ENCODE measurements at places on chromosomes 4 and X. TPM values are rescaled to one million over a fixed set of nuclear protein-coding genes. Genes with fewer than 3 reads are reported as not detected.
A peak's percentile ranks its signal among the peaks of the same experiment; 100 is the strongest.

The SMIM43 gene
- 0.43 TPM for total RNA-seq

GRCh38 chr4:100087743-100088142 lies 102.5 kb downstream of the DDIT4L start:
- no peak for DNase-seq

DNA sequence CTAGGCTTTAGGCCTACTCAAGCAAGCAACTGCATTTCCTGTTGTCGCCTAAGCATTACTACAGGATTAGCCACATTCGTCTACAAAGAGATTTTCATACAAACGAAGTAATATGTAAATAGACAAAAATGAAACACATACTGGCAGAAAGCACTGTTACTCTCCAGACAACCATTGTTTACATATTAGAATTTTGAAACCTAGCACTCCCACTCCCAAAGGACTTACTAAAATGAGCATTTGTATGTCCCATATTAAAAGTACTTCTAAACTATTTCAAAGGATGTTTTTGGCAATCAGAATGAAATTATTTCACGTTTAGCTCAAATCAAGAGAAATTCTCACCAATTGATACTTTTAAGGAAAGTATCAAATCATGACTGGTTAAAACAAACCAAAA lies 570.8 kb downstream of the PRR32 start:
- DNase-seq = no peak

DNA sequence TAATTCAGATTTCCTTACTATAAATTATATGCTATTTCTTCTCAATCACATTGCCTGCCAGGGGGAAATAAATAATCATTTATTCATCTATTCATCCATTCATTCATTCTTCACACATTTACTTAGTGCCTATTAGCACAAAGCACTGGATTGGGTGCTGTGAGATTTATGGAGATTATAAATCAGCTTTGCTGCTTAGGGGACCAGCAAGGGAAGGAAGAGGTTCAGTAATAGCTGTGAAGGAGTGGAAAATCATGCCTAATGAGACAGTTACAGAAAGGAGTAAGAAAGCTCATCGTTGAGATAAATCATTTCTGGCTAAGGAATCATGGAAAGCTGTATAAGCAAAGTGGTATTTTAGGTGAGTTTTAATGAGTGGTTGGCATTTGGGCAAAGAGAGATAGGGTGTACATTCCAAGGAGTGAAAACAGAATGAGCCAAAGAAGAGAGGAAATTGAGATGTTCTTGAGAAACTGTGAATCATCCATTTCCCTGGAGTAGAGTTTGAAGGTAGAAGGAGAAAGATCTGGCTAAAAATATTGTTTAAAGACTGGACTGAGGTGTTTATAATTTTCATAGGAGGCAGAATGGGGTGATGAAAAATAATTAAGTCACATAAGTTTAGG lies 9.6 kb downstream of the ARSJ start:
- no peak for DNase-seq

GRCh38 chrX:154719132-154719675 lies 31.7 kb downstream of the GAB3 start:
- DNase-seq = peak; percentile 74

GRCh38 chr4:86014599-86014998 lies 345.3 kb downstream of the MAPK10 start:
- DNase-seq = peak; percentile 67

The TMSB15A gene
- total RNA-seq = 1.7 TPM

- no peak for DNase-seq
These were observed 147.7 kb upstream of the GYPA start for GRCh38 chr4:144288011-144288903.

- DNase-seq = peak; percentile 71
These were observed 42.7 kb upstream of the RASSF6 start for GRCh38 chr4:73662709-73663546.

- no peak for DNase-seq
These were observed 284.8 kb upstream of the TENM3 start for GRCh38 chr4:181958446-181958845.

DNA sequence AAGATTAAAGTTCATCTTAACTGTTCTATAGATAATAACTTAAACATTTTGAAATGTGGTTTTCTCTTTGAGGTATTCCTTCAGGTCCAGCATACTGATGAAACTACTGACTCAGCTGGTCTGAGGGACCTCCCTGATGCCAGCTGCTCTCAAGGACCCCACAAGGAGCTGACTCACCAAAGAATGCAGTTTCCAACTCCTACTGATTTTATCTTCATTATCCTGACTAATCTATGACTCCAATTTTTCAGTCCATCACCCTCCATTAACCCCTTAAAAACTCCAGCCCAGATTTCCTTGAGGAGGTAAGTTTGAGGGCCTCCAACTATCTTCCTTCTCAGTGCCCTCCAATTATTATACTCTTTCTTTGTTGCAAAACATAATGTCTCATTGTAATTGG lies 1.4 kb upstream of the UGT2B4 start:
- DNase-seq = no peak

GRCh38 chrX:6667048-6667768 lies 132.3 kb upstream of the VCX3A start:
- DNase-seq = no peak

DNA sequence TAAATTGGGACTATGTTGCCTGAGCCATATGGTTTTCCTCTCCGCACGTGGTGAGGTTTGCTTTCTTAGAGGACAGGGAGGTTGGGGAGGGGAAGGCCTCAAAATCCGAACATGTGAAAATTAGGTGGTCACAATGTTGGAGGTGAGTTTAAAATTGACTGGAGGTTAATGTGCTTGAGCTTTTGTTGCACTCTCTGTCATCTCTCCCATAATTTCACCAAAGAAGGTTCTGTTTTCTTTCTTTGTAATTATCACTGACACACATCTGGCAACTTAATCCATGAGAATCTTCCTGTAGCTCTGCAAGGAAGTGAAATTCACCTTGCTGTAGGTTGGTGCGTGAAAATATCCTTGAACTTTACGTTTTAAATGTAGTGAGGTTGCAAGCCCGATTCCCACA lies 225.5 kb downstream of the PDGFC start:
- DNase-seq = peak; percentile 21

DNA sequence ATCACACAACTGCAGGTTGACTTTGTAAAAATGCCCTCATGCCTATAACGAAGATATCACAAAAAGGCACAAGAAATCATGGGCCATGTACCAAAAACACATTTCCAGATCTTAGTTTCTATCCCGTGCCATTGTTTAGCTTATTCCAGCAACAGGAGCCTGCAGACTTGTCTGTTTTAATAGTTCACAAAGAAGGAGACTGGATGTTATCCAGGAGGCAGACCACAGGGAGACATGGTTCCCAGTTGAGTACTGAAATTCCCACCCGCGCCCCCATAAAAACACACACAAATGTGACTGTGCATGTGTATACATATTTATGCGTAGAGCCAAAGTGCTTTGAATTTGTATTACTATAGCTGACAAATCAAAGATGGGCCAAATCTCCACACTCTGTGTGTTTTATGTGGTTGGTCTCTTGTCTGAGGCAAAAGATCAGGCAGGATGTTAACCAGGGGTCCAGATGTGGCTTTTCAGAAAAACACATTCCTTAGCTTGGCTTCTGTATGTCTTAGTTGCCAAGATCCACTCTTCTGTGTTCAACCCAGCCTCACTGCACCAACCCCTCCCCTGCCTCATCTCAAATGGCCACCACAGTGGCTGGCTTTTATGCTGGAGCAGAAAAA lies 469.2 kb upstream of the DIPK2B start:
- peak; percentile 67 for DNase-seq

DNA sequence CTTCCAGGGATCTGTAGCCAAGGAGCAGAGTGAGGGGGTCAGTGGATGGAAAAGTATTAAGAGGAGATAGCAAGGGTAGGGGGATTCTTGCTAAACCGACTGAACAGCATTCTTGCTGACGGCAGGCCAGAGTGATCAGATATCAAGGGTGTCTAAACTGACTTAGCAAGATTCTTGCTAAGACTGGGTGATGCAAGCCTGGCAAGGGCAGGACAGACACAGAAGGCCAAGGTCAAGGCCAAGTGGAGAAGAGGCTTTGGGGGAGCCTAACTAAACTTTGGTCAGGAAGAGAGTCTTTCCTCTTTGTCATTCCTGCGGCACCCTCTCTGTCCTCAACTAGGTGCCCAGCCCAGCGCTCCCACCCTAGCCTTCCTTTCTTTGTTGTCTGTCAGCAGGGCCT lies 799 bp downstream of the XPNPEP2 start:
- DNase-seq = peak; percentile 6

GRCh38 chr4:158172261-158173258 lies at the start of gene GASK1B:
Gene GASK1B (minus strand): TSS chr4:158173025. CDS start chr4:158171375, 1,650 bp downstream.
- DNase-seq = peak; percentile 88

DNA sequence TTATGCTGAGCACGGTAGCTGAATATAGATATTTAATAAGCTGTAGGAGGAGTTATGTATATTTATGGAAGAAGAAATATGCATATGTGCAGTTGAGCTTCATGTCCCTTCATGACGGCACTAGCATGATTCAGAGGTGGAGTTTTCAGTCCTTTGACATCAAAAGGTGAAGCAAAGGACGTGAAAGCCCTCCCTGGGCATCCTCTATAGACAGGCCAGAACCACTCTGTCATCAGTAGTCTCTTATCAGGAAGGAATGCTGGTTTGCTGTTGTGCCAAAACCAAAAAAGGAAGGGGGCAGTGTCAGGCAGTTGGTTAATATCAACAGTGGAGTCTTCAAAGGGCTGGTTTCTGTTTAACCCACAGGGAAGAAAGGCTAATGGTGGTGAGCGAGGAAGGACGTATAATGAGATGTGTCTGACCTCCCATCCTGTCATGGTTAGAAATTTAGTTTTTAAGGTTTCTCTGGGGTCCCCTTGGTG lies 23.5 kb upstream of the IL2 start:
- peak; percentile 83 for DNase-seq

DNA sequence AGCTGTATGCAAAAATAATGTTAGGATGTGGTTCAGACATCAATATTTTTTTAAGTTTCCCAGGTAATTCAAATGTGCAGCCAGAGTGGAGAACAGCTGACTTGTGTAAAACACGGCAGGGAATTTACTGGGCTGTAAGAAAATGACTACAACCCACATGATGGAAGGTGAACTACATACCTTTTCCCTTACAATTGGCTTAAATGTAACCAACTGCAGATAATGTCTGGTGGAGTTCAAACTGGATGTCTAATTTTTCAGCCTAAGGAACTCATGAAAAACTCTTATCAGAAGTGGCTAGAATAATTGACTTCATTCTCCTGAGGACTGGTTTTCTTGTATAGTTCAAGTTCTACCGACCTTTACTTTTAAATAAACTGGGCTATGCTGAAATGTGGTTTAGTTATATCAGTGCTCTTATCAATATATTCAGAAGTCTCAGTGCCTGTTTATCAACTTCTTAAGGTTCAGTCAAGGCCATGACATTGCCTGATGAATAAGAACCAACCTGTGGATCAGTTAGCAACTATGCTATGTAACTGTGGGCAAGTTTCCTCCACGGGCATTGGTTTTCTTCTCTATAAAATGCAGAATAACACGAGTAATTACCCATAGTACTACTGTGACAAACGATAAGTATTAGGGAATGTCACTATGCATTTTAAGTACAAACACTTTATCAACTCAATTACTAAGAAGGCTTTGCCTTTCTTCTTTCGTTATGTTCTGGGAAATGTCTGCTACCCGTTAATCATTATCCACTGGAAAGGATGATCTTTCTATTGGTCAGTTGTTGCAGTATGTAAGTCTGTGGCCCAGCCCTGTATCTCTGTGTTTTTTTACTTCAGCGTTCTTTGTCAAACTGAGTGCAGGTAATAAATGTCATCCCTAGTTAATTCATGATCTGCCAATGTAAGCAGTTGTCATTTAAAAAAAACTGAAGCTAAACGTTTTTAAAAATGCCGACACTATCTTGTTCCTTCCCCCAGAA lies 181.6 kb downstream of the PCDH7 start:
- DNase-seq = peak; percentile 5

The SUPT20HL1 gene
- total RNA-seq = not detected

DNA sequence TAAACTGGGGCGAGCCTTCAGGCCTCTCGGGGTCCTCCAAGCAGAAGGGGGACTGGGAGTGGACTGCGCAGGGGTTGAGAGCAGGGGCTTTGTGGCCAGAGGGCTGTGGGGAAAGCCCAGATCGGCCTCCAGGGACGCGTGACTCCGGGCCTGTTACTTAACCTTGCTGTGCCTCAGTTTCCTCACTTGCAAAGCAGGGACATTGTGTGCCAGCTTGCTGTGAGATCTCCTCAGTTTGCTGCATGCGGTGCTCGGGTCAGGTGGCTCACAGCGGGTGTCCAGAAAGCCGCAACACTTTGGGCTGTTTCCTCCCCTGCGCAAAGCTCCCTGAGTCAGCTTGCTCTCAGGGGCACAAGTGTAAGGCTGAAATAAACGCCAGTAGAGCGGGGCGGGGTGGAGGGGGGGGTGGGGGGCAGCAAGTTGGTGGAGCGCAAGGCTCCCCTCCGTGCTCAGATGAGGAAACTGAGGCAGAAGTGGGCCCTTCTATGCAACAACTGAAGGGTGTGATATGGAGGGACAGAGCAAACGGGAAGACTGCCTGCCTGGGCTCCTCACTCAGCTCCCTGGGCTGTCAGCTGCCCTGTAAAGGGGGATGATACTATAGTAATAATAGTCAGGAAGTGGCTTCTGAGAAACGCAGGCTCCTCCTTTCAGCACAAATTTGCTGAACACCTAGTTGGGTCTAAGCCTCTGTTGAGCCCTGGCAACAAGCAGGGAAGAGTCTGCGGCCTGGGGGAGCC lies 101.0 kb downstream of the HMX1 start:
- no peak for DNase-seq

GRCh38 chrX:125003746-125004446 lies 315.8 kb upstream of the TEX13C start:
- no peak for DNase-seq

The MID2 gene
- total RNA-seq = 33.2 TPM

- peak; percentile 86 for DNase-seq
These were observed 218.9 kb downstream of the OR13H1 start for GRCh38 chrX:131762802-131763234.

DNA sequence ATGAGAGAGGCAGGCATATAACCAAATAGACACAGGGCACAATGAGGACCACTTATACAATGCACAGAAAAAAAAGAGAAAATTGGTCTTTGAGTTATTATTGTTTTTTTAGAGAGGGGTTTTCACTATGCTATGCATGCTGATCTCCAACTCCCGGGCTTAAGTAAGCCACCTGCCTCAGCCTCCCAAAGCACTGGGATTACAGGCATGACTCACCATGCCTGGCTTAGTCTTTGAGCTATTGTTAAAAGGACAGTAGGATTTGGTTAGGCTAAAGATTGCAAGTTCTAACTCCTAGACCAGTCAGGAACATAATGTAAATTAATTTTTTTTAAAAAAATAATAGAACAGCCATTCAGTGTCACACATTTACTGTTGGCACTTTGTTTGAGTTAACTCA lies 340.1 kb downstream of the GPAT3 start:
- DNase-seq = no peak

DNA sequence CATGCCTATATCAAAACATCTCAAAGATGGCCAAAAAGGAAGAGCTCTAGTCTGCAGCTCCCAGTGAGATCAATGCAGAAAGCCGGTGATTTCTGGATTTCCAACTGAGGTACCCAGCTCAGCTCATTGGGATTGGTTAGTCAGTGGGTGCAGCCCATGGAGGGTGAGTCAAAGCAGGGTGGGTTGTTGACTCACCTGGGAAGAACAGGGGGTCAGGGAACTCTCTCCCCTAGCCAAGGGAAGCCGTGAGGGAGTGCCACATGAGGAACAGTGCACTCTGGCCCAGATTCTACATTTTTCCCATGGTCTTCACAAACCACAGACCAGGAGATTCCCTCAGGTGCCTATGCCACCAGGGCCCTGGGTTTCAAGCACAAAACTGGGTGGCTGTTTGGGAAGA lies 57.3 kb upstream of the FGF16 start:
- DNase-seq = no peak

GRCh38 chr4:120132935-120133334 lies 66.3 kb upstream of the MAD2L1 start:
- peak; percentile 40 for DNase-seq

- no peak for DNase-seq
These were observed 107.8 kb upstream of the TENT5D start for GRCh38 chrX:80312448-80312847.
